A172 (cell line): ENCODE measurements at places on chromosomes 7 and 10. TPM values are rescaled to one million over a fixed set of nuclear protein-coding genes. Genes with fewer than 3 reads are reported as not detected.

GRCh38 chr7:139422126-139422525 lies 61.3 kb downstream of the KLRG2 start:
- no peak for DNase-seq

DNA sequence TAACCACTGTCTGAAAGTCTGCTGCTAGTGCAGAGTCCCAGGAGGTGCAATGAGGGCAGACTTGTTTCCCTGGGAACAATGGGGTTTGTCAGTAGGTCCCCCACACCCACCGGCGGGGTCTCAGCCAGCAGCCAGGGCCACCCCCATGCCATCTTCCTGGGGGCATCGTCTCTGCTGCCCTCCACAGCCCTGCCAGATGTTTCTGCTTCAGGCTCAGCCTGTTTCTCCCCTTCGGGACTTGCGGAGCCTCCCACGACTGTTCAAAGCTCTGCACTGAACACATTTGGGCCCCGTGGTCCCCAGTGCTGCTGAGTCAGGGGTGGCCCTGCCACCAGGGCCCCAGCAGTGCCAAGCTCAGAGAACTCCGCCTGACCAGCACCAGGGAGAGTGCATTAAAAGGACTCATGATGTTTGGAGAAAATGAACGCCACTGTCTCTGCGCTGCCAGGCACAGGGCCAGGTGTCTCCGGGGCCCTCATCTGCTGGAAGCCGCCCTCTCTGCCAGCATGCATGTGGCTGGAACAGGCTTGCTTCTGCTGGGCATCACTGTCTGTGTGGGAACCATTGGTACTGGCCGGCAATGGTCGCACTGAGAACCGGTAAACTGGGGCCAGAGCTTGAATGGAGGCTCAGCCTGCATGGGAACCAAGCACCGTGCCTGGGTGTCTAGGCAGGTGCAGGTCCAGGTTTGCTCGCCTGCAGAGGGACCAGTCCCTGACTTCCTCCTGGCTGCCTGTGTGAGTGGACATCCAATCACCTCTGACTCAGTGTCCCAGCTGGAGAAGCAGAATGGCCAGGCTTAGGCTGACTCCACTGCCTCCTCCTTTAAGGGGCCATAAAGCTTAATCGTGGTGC lies 345.1 kb downstream of the GLRX3 start:
- no peak for DNase-seq

GRCh38 chr7:151379534-151380198 lies 30.2 kb downstream of the WDR86 start:
- no peak for DNase-seq

Gene OR9A2
- total RNA-seq: not detected in 2 replicates

DNA sequence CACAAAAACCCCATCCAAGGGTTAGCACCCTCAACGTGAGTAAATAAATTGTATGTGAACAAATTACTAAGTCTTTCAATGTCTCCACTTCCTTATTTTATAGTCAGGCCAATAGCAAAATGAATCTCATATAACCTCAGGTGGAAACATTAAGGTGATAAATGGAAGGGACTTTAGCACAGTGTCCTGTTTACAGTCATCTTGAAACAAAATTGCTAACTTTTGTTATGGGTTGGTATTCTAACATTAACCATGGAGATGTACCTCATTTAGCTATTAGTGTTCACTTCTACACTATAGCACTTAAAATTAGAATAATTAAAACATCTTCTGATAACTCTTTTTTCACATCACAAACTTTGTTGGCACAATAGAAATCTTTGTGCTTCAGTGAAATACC lies 255.8 kb upstream of the CNTNAP2 start:
- DNase-seq: no peak

Gene ACBD7
- 3.7 and 9.3 TPM in 2 replicates for total RNA-seq

Gene CUZD1
- not detected in 2 replicates for total RNA-seq

DNA sequence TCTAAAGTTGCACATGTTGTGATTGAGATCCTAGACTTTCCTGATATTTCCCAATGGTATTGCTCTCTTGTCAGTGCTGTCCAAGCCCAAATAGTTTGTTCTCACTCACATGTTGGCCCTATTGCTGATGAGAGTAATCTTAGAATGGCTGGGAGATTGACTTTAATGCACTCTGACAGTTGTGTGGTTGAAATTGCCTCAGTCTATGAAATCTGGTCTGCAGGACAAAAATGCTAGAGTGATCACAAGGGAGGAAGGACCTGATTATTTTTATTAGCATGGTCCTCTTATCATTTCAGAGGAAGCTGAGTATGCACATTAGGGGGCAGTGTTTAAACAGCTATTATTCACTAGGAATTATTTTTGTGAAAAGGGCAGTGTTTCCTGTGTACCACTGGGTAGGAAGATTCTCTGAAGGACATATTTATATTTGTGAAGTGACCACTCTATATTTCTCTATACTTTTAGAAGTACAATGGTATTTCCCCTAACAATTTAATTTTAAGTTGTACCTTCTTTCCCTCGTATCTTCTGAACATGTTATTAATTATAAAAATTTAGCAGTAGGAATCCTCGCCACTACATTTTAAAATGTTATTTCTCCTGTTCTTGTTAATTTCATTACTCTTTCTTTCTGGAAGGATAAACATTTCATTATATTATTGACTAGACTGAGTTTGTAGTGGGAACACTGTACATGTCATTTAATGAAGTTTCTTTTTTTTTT lies 64.4 kb downstream of the SUGCT start:
- DNase-seq: peak; percentile 54

Gene MEOX2
- not detected in 2 replicates for total RNA-seq

DNA sequence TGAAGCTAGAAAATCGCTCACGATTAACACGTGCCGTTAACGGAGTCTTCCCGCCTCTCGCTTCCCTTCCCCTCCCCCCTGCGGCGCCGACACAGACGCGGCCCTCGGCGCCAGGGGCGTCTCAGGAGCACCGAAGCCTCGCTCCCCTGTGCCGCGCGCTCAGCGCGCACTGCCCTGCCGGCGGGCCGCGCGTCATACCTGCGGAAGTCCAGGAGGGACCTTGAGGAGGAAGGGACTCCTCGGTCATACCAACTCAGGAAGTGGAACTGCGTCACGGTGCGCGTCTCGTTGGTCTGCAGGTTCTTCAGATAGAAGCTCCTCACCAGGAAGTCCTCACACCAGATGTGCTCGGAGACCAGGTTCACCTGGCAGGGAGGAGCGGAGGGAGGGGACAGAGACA lies 239.6 kb downstream of the DNAJB6 start:
- no peak for DNase-seq

Gene CAV2
- total RNA-seq: 139 and 158 TPM in 2 replicates

DNA sequence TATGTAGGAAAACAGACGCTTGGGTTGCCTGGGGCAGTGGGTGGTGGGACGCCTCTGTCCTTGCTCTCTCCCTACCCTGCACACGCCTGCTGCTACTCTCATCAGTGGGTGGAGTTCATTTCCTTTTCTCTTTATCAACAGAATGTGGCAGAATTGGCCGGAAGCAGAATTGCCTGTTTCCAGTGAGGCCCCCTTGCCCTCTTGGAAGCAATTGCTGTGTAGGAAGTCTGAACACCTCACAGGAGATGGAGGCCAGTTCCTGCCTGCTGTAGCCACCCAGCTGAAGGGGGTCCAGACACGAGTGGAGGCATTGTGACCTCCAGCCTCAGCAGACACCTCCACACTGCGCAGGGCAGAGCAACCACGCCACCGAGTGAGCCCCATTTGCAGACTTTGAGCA lies 331.6 kb upstream of the ZNF32 start:
- no peak for DNase-seq

DNA sequence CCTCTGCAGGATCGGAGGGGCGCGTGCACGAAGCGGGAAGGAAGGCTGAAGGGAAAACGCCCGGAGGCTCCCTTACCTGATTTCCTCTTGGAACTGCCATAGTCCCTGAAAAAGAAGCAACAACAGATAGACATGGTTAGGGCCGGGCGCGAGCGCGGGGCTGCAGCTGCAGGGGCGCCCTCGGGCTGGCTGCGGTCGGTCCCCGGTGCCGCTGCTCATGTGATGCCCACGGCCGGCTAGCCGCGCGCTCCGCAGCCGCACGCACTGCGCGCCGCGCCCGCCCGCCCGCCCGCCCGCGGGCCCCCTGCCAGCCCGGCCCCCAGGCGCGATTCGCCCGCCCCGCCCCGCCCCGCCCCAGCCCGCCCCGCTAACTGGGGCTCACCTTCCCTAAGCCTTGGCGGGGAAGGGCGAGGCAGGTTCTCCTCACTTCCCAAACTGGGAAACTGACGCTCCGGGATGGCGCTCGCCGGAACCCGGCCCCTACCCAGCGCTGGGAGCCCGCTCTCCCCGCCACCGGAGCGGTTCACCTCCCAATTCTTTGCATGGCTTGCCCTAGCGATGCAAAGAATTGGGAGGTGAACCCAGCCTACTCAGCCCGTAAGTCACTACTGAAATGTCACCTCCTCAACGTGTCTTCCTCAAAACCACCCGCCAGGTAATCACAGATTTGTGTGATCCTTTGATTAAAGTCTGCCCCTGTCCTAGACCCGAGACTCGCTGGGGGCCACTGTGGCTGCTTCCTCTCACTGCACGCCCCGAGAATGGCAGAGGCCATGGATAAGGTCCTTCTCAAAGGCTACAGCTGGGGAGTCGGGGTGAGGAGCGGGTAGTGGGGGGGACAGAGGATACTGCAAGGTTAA lies 162.2 kb downstream of the SH3PXD2A start:
- DNase-seq: no peak

Gene TAS2R4
- total RNA-seq: 0.07 and 0.88 TPM in 2 replicates

DNA sequence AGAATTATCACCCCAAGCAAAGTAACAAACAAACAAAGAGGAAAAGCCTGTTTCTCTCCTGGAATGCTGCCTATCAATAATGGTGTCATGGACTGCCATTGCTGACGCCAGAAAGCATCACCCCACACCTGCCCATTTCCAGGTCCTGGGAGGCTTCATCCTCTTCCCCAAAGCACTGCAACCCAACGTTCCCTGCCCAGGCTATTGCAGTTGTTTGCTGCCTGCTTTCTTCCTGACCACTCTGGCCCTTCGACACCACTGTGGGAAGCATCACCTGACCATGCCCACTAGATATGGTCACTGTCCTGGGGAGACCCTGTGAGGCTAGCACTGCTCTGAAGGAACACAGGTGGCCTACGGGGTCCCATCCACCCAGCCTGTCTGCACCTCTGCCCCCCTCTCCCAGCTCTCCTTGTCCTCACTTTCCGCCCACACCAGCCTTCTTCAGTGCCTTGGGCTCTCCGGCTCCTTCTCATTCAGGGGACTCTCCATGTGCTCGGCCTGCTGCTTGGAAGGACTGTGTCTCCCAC lies 439.6 kb downstream of the GLRX3 start:
- DNase-seq: no peak

GRCh38 chr10:129140921-129141885 lies 325.8 kb upstream of the MGMT start:
- DNase-seq: no peak

- DNase-seq: no peak
Measured at GRCh38 chr7:49639068-49639593, 134.3 kb upstream of the VWC2 start.
